Activated naive CD4-positive, alpha-beta T cell treated with anti-CD3 and anti-CD28 coated beads, Interleukin-2, amount 10 ng/mL, durations not matched to agents 5 hours and 36 hours (primary cell): ENCODE measurements at places on chromosomes 1 and 21. TPM values are rescaled to one million over a fixed set of nuclear protein-coding genes. Genes with fewer than 3 reads are reported as not detected.

The RAB29 gene
- 56.5 TPM for total RNA-seq

The ZSWIM5 gene
- 0.35 TPM for total RNA-seq

The RCC1 gene
- 62.1 TPM for total RNA-seq

The AHCYL1 gene
- total RNA-seq = 44.5 TPM

The ANKRD65 gene
- not detected for total RNA-seq
